ENCODE measurements at places on chromosomes 2 and 18.
A peak's percentile ranks its signal among the peaks of the same experiment; 100 is the strongest.

DNA sequence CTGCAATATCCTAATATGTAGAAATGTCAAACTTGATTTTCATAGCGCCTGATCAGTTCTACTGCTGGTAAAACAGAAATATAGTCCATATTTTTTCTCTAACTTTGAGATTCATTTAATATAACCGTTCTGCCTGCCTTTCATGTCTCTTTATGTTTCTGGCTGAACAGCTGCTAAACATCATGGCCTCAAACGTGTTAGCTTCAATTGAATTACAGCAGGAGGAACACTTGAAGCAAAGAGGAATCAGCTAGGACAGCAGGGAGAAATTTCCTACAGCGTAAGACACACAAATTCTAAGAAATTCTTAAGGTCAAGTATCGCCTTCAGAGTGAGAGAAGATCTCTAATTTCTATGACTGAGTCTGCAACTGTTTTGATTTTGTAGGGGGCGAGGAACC is 433.2 kb downstream of the FBXO15 start:
- DNase-seq = no peak

GRCh38 chr2:113231064-113231463 is 47.7 kb downstream of the PAX8 start:
- DNase-seq = no peak

GRCh38 chr2:47890711-47891368 is 15.5 kb downstream of the FBXO11 start:
- DNase-seq = no peak

GRCh38 chr2:68193144-68193543 is 35.5 kb downstream of the PNO1 start:
- no peak for DNase-seq

DNA sequence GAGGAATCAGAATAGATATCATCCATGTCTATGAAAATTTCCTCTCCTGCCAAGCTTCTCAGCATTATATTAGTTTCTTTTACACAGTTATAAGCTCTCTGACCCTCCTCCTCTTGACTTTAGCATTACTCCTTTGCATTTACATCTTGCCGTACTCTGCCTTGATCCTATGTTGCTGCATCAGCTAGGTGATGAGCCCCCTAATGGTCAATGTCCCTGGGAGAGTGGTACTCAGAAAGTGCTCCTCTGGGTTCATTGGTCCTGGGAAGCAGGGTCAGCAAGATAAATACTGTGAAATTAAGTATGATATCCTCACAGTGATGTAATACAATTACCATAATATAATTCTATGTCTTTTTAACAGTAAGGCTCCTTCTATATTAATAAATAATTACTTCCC is 74.1 kb downstream of the PKP4 start:
- no peak for DNase-seq

DNA sequence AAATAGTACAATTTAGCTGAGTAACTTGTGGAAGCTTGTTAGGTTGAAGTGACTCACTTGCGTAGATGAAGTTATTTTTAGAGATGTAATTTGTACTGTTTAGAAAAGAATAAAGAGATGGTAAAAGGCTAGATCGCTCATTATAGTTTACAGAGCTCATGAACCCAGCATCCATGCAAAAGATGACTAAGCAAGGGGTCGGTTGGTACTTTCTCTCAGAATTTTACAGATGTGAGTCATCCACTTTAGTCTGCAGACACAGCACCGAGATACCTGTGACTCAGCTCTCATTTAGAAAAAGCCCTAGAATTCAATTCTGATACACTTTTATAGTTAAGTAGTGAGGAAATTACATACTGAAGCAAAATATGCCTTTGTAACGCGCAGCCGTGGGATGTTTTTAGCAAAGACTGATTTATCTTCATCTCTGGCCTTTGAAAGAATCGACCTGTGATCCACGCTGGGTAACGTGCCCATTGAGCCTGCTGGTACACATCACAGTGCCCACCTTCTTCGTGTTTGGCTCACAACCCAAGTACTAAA is 116.5 kb upstream of the FOSL2 start:
- DNase-seq = peak; percentile 71

GRCh38 chr2:215594766-215595165 is 158.9 kb upstream of the FN1 start:
- DNase-seq = peak; percentile 57

DNA sequence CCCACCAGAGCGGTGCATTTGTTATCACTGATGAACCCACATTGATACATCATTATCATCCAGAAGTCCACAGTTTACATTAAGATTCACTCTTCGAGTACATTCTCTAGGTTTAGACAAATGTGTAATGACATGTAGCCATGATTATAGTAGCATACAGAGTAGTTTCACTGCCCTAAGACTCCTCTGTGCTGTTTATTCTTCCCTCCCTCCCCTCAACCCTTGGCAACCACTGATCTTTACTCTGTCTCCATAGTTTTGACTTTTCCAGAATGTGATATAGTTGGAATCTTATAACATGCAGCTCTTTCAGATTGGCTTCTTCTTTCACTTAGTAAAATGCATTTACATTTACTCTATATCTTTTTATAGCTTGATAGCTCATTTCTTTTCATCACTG is 31.2 kb upstream of the GREB1L start:
- DNase-seq = no peak

GRCh38 chr2:230202430-230203109 is 17.2 kb downstream of the SP110 start:
- DNase-seq = no peak

GRCh38 chr2:2294183-2294690 is 36.8 kb downstream of the MYT1L start:
- no peak for DNase-seq

GRCh38 chr18:2840521-2840920 is 6.3 kb upstream of the EMILIN2 start:
- DNase-seq = no peak

GRCh38 chr18:75219745-75220375 is 9.3 kb downstream of the TSHZ1 start:
- no peak for DNase-seq

DNA sequence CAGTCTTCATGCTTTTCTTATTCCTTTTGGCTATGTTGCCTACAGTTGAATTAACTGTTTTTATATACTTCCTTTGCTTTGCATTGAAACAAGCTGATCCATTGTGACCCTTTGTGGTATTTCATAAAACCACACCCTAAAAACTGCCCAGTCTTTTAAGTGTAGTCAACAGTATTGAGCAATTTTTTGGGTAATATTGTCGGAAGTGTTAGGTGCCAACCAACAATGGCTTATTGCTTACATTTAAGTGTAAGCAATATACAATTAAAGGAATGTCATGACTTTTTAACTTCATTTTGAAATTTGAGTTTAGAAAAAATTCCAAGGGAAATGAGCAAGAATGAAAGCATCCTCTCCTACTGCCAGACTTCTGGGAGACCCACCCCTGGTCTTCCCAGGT is 174.1 kb downstream of the NEDD4L start:
- peak; percentile 55 for DNase-seq

DNA sequence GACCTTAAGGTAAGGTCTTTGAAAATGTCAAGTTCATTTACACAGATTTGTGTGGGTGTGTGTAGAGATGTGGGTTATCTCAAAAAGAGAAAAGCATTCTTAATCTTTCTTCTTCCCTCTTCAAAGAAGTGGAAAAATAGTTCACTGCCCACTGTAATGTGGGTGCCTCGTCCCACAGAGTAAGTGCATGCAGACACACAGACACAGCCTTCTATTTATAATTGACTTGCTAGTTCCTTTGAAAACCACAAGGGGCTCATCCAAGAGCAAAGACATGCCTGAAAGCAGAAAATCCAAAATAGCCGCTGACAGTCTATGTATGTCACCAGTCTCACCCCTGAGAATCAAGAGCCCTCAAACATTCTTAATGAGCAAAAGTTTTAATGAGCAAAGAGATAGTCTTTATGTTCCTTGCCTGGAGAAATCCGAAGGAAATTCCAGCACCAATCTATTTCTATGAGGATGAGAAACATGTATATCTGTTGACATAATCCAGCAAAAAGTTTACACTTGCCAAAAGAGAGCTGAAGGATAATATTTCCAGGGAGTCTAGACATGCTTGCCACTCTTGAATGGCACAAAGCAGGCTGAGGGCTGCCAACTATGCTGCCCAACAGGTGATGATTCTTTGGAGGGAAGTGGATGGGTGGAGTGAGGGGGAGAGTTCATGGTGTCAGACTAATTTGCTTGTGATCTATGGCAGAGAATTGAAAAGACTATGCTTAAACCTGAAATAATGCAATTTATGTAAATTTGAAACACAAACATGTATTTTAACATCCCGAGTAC is 93.9 kb downstream of the ACVR1 start:
- no peak for DNase-seq

- DNase-seq = peak; percentile 65
Observed at GRCh38 chr2:230893841-230894781, 29.4 kb downstream of the ITM2C start.

- peak; percentile 15 for DNase-seq
Observed at GRCh38 chr2:230757476-230757875, 44.8 kb downstream of the CAB39 start.

- no peak for DNase-seq
Observed at GRCh38 chr2:17061028-17061427, 395.4 kb upstream of the CYRIA start.

DNA sequence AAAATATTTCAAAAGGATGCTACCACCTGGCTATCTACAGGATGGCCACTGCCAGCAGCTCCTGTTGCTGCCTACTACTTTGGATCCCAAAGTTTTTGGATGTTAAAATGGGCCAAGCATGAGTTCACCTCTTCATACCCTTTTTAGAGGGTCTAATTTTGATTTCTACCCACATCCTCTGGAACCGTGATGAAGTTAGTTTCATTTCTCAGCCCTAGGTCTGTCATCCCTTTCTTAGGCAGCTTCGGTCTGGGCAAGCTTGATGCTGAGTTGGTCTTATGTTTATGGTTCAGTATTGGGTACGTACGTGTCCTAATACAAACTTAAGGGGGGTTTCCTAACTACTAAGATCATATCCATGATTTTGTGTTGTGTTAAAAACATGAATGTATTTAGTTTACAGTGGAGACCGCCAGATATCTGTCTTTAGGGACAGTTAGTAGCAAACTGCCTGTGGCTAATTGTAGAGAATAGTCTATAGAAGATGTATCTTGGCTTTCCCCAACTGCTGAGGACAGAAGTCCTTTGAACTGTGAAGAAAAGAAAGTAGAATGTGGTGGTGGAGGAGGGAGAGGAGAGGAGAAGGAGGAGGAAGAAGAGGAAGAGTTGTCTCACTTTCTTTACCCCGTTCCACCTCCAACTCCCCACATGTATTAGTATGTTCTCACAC is 184.9 kb downstream of the UBE2E3 start:
- peak; percentile 23 for DNase-seq

DNA sequence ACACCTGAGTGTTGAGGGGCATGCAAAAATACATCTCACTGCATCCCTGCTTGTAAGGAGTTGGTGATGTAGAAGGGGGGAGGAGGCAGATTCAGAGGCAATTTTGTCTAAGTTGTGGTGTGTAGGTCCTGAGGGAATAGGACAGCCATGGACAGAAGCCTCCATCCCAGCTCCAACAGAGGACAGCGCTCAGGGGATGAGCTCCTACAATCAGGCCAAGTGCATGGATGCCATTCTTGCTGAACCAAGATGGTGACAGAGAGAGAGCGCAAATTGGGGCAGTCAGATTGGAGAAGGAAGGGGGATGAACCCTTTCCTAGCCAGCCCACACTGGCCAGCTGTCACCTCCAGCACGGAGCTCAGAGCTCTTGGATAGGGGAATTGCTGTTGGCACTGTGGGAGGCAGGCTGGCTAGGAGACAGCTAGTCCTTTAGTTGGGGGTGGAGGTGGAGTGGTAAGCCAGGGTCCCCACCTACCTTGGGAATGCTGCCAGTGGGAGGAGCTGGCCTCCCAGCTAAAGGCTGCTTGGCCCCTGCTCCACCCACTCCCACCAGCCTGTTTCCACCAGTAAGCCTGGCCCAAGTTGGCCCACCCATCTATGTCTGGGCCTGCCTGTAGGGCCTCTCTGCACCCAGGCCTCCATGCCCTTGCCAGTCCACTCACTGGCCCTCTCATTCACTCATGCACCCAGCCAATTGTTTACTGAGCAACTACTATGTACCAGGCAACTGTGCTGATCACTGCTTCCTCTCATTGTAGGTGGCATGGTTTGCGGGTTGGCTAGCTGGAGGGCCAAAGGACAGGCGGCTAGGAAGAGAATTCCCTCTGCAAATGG is 2.5 kb upstream of the PER2 start:
- no peak for DNase-seq

- DNase-seq = peak; percentile 15
Observed at GRCh38 chr18:79210002-79210910, 141.1 kb downstream of the ATP9B start.

GRCh38 chr18:78542204-78542603 is 437.4 kb upstream of the SALL3 start:
- peak; percentile 29 for DNase-seq

DNA sequence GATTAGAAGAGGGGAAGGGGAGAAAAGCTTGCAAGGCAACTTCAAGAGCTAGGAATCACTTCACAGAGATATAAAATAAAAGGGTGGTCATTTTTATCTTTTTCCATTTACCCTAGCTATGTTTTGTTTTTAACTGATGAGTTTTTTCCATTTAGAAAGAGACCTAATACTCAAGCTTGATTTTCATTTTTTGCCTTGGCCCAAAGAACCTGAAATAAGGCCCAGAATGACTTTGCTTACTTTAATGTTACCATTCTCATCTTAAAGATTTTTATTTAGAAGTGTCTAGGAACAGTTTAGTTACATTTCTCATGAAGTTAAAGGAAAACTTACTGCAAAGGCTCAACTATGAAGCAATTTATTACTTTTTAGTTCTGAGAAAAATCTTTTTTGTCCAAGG is 276.3 kb upstream of the ZSWIM2 start:
- no peak for DNase-seq

GRCh38 chr2:55891671-55892094 is 31.9 kb downstream of the EFEMP1 start:
- no peak for DNase-seq

DNA sequence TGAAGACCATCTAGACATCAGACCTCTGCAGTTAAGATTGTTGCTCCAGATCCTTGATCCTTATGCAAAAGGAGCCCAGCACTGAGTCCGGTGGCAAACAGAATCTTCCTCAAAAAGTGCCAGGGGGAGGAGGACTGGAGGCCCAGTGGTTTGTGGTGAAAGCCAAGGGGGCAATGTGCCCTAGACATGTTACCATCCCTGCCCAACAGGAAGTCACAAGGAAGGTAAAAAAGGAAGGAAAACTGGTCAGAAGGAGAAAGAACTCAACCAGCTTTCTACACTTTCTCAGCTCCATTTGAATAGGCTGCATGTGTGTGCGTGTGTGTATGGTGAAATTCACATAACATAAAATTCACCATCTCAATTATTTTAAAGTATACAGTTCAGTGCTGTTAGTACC is 25.0 kb upstream of the KDM3A start:
- peak; percentile 42 for DNase-seq
